Activated naive CD8-positive, alpha-beta T cell treated with anti-CD3 and anti-CD28 coated beads for 36 hours (primary cell): ENCODE measurements at places on chromosomes 4 and X.

- no peak for DNase-seq
Measured at GRCh38 chr4:105387466-105387865, 86.4 kb downstream of the PPA2 start.

DNA sequence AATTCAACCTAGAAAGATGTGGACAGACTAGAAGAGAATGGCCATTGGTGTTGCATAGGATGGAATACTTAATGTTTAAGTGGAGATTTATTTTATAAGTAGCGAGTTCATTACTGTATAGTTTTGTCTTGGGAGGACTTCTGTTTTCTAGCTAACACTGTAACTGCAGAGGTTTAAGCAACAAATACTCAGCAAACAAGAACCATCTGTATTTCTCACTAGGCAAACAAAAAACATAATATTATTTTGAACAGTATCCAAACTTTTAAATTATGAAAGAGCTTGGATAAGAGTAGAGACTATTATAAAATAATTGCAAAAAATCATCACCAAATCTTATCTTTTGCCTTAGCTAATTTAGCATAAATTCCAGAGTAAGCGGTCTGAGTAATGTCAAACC lies 121.1 kb downstream of the GLRA3 start:
- DNase-seq, result no peak

GRCh38 chr4:70670332-70671014 lies 4.2 kb upstream of the JCHAIN start:
- no peak for DNase-seq

- no peak for DNase-seq
Measured at GRCh38 chr4:73181231-73181630, 77.4 kb downstream of the ANKRD17 start.

- no peak for DNase-seq
Measured at GRCh38 chr4:160352637-160353036, 1249.8 kb downstream of the RAPGEF2 start.
